ENCODE measurements at places on chromosomes 12 and 14.

DNA sequence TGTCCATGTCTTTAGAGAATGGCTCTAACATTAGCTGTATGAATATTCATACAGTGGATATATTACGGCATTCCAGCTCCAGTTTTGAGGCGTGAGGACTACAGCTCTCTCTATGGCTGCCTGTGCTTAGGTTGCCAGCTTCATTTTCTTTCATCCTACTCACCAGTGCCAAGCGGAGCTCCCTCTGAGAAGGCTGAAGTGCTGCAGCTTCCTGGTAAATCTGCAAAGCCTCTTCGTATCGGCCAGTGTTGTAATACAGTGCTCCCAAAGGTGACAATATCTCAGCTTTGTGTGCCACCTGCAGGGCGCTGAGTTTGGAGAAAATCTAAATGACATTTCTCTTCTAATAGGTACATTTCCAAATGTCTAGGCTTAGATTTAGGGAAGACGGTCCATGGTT lies 19.8 kb upstream of the OVCH1 start:
- DNase-seq = no peak

DNA sequence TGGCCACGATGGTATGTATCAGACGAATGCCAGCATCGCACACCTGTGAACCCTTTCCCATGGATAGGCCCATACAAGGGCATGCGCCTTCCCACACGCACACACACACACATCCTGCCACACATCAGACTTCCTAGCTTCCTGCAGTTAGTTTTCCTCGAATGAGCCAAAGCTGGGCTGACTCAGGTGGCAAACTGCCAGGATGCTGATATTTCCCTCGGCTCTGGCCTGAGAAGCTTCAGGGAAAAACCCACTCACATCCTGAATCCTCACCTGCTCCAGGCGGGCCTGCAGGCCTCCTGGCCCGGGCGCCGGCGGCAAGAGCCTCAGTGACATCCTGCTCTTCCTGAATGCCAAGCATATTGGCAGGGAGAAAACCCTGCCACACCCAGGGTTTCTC lies 22.4 kb downstream of the CALM1 start:
- peak; percentile 87 for DNase-seq

DNA sequence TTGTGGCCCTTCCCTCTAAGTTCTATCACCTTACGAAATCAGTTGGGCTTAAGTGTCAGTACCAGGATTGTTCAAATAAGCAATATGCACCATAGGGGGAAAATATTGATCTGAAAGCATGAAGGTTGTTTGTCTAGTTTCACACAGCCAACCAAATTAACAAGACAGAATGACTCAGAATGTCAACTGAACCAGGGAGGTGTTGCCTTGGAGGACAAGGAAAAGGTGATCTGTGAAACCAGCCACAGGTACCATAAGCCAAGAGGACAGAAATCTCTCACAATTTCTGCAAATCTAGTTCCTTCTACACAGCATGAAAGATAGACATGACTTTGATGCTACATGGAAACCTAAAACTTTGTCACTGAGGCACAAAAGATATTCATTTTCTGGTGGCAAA lies 297.9 kb downstream of the BCL11B start:
- no peak for DNase-seq

DNA sequence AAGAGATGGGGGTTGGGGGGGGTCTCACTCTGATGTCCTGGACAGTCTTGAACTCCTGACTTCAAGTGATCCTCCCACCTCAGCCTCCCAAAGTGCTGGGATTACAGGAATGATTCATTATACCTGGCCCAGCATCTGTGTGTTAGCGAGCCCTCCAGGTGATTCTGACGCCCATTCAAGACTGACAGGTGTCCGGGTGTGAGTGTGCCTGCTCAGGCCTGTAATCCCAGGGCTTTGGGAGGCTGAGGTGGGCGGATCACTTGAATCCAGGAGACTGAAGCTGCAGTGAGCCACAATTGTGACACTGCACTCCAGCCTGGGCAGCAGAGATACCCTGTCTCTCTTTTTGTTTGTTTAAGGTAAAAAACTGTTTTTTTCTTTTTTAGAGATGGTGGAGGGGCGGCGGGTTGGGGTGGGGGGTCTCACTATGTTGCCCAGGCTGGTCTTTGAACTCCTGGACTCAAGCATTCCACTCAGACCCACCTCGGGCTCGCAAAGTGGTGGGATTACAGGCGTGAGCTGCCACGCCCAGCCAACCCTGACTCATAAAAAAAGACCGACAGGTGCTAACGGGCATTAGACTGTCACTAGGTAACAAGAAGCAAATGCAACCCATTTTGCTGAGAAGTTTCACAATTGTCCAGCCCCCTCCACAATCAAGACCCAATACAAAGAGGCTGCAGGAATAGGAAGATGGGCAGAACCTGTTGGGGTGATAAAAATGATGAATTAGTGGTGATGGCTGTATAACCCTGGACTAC lies 4.7 kb downstream of the VSIG10 start:
- no peak for DNase-seq

- DNase-seq = no peak
Measured at GRCh38 chr12:116808113-116809105, 70.3 kb downstream of the RNFT2 start.

DNA sequence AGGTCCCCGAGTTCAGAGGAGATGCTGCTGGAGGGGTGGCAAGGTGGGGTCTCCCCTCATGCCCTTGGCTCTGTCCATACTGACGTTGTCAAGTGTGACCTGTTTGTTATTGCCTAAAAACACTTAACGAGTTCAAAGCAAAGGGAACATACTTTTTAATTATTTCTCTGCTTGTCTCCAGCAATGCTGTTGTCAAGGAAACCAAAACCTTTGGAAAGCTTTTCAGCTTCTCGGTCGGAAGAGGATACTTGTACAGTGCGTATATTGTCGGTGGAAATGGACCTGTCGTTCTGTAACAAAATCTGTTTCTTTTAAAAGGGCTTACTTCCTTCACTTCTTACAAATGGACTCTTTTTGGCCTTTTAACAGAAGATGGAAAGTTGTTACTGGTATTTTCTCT lies 73.9 kb downstream of the SLC25A47 start:
- DNase-seq = no peak

GRCh38 chr12:127670796-127671195 lies 596.2 kb upstream of the TMEM132C start:
- DNase-seq = no peak

GRCh38 chr14:62778852-62779251 lies 266.4 kb downstream of the KCNH5 start:
- DNase-seq = no peak

All from skeletal muscle cell (primary cell).